ENCODE measurements at places on chromosomes 4 and X. TPM values are rescaled to one million over a fixed set of nuclear protein-coding genes. Genes with fewer than 3 reads are reported as not detected.

The GTPBP6 gene
- 32.1 TPM for total RNA-seq

GRCh38 chr4:174928575-174929253 lies 10.6 kb downstream of the ADAM29 start:
- DNase-seq, result no peak

The TCP11X2 gene
- not detected for total RNA-seq

The KCND1 gene
- 0.22 TPM for total RNA-seq

- no peak for DNase-seq
Observed at GRCh38 chr4:122689972-122690371, 42.5 kb upstream of the BBS12 start.

- no peak for DNase-seq
Observed at GRCh38 chr4:146814750-146815149, 130.9 kb downstream of the TTC29 start.

- no peak for DNase-seq
Observed at GRCh38 chr4:80492761-80493160, 157.2 kb downstream of the CFAP299 start.

DNA sequence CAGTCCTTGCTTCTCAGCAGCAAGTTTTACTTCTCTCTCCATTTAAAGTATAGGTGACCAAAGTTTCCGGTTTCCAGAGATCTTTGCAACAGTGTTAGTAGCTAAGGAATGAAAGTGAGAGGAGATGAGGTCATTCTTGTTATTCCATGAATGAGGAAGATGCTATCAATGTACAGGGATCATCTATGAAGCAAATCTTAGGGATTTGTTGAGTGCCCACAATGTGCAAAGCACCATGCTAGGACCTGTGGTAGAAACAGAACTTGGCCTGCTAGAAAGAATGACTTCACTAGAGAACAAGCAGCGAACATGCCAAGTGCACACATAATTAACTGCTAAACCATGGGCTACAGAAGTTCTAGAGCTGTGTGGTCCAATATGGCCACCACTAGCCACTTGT lies 112.5 kb downstream of the MID1 start:
- DNase-seq, result no peak

The SETD7 gene
- total RNA-seq, result 38.8 TPM

DNA sequence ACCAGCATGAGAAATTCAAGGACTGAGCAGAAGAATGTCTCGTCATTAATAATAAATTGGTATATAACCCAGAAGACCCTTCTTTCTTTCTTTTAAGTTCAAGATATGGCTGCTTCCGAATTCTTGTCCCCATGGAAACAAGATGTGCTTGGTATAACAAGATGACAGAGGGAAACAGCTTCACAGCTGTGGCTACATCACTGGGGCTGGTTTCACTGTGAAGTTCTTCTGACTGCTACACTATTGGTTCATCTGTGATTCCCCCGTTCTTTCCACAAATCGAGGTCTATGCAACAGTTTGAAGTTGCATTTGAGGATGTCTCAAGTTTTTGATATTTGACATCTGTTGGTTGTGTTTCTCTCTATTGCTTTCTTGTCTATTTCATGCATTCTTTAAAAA lies 12.3 kb upstream of the DTHD1 start:
- no peak for DNase-seq

The IBSP gene
- not detected for total RNA-seq

- no peak for DNase-seq
Observed at GRCh38 chrX:69192603-69193002, 27.4 kb upstream of the PJA1 start.

GRCh38 chr4:74583757-74584156 lies 138.8 kb downstream of the AREG start:
- no peak for DNase-seq

GRCh38 chr4:127503111-127503510 lies 129.6 kb upstream of the INTU start:
- no peak for DNase-seq

GRCh38 chrX:21865436-21865835 lies 9.6 kb downstream of the YY2 start:
- DNase-seq, result no peak

DNA sequence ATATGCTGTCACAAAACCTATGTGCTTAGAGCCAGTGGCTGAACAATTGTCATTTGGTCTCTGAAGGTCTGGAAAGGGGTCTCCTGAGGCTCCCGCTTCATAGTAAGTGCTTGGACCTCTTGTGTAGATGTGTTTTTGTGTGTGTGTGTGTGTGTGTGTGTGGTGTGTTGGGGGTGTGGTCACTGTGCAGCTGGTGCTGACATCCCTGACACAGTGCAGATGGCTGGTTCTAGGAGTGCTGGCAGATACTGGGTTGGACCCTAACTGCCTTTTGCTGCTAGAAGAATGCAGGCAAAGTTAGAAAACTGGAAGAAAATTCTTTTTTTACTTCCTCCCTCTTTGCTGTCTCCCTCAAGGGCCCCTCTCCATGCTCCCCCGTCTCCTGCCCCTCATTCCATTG lies 1872.6 kb downstream of the ARAP2 start:
- DNase-seq, result no peak

DNA sequence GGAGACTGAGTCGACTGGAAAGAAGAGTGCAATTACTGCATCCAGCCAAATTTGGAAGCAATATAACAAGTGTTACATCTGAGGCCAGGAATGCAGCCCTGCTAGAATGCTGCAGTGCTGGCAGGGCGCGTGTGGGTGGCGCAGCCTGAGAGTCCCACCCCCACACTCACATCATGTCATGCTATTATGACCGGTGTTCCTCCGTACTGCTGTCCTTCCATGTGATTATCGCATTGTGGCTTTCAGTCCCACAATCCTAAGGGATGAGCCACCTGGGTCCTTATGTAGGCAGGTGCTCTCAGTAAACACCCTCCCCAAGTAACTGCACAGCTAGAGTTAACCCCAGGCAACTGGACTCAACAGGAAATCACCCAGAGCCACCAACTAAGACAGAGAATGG lies 122.6 kb upstream of the CPEB2 start:
- DNase-seq, result no peak

DNA sequence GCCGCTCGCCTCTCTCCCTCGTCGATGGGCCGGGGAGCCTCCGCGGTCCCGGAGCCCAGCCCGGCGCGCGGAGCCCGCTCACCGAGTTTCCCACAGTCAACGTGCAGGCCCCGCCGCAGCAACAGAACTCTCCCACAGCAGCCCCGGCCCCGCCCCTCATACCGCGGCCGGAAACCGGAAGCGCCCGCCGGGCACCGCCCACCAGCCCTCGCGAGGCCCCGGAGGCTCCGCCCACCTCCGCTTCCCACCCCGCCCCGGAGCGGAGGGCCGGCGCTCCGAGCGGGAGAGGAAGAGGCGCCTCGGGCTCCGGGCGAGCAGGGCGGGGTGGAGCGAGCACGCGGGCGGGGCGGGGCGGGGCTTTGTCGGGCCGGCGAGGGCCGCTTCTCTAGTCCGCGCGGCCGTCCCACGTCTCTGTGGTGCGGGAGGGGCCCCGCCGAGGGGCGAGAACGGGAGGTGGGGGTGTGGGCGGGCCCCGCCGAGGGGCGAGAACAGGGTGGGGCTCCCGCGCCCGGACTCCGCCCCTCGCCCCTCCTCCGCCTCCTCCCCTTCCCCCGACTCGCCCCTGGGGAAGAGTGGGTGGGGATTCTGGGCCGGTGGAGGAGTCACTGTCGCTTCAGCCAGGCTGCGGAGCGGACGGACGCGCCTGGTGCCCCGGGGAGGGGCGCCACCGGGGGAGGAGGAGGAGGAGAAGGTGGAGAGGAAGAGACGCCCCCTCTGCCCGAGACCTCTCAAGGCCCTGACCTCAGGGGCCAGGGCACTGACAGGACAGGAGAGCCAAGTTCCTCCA lies at the start of the genes ABCD1 and BCAP31:
ABCD1 (plus strand) TSS at position 605 of the 787 bp plus-strand sequence. CDS start 411 bp downstream, outside the sequence.
BCAP31 (minus strand) TSS at position 136 of the 787 bp plus-strand sequence. CDS start 1,143 bp downstream, outside the sequence.
- peak; percentile 91 for DNase-seq

DNA sequence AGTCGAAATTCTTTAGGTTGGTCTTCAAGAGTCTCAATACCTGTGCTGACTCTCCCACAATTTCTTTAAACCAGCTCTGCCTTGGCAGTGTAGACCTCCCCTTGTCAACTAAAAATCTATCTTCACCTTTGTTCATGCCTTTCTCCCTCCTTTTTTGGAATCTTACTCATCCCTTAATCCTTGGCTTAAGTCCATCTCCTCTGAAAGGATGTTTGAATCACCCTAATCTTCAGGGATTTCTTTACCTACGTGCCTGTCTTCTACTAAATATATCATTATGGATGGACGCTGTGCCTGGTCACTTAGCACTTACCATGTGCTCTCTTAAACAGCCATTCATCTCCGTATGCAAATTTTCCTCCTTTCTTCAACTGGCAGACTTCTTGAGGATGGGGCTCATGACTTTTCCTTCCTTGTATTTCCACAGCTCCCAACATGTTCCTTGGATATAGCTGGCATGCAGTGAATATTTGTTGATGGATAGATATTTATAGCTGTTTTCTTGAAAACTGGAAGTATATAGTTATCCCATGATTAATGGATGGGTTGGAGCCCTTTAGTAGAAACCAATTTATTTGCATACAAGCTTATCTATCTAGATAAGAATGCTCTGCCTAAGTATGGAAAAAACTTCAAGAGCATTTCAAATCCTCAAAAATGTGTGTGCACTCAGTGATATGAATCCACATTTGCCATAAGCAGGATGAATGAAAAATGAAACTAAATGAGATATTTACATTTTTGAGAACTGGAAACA lies 166.6 kb downstream of the SPRY1 start:
- no peak for DNase-seq

GRCh38 chrX:9467146-9467545 lies 2.3 kb downstream of the TBL1X start:
- no peak for DNase-seq

DNA sequence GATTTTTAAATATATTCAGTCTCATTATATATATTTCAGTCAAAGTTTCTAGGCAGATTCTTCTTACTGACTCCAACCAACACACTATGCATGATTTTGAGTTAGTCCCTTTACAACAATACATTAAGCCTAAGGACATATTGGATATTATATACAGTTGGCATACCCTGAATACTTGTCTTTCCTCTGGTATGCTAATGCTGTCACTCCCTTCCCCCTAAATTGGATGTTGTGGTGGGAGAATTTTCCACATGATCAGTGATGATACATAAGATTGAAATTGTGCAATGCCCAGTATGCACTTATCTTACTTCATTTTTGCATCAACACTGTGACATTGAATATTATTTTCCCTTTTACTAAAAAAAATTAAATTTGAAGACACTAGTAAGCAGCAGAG lies 935.2 kb downstream of the PCDH7 start:
- DNase-seq, result no peak

DNA sequence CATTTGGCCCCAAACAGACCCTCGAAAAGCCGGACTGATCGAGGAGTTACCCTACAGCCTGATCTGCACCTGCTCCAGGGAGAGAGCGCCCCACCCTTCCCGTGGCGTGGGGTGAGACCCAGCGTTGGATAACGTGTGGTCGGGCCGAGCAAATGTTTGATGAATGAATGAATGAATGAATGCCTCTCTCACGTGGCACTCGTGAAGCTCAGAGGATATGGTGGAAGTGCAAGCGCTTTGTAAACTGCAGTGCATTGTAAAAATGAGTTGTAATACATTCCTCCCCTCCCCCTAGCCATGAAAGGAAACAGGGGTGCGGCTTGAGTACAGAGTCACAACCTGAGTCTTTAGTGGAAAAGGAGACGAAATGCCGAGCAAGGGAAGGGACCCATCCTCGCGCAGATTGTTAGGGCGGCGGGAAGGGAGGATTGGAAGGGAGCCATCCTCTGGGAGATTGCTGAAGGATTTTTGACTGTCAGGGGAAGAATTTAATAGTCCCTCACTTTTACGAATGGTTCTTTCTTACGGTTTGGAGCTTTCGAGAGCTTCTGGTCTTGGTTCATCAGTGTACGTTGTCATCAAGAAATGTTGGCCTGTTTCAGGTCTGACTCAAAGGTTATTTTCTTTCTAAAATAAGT lies 772 bp upstream of the FBXW7 start:
- peak; percentile 67 for DNase-seq

GRCh38 chrX:65241059-65241721 lies 264.9 kb upstream of the ZC4H2 start:
- DNase-seq, result no peak

The BLTP1 gene
- 69.4 TPM for total RNA-seq

- DNase-seq, result no peak
Observed at GRCh38 chrX:9676306-9676705, 89.3 kb downstream of the GPR143 start.

- DNase-seq, result no peak
Observed at GRCh38 chrX:84737471-84737871, 235.2 kb upstream of the HDX start.

The HMX1 gene
- total RNA-seq, result not detected

The RHOXF1 gene
- not detected for total RNA-seq

- no peak for DNase-seq
Observed at GRCh38 chrX:314049-314448, 4.5 kb downstream of the GTPBP6 start.

Data from lung microvascular endothelial cell (primary cell).